ENCODE measurements at places on chromosomes 12 and 14.

- DNase-seq, result peak; percentile 60
Observed at GRCh38 chr12:68001486-68002466, 12.5 kb downstream of the IFNG-AS1 start.

DNA sequence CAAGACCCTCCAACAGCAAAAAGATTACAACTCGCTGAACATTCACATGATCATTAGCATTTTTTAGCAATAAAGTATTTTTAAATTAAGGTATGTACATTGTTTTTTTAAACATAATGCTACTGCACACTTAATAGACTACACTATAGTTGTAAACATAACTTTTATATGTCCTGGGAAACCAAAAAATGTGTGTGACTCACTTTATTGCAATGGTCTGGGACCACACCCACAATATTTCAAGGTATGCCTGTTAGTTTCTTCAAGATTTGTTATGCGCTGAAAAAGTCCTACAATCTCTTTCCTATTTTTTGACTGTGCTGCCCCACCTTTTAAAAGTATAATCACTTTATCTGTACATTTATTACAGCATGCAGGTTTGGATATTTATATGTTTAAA, 30.4 kb upstream of the PCNX4 start:
- DNase-seq, result peak; percentile 99

GRCh38 chr14:97164021-97164420, 366.8 kb downstream of the VRK1 start:
- peak; percentile 50 for DNase-seq

GRCh38 chr12:69501154-69501895, 31.1 kb downstream of the FRS2 start:
- peak; percentile 37 for DNase-seq

GRCh38 chr12:1781772-1782171, 38.6 kb upstream of the LRTM2 start:
- no peak for DNase-seq

- peak; percentile 42 for DNase-seq
Observed at GRCh38 chr12:116687888-116688287, 50.0 kb downstream of the SPRING1 start.

- DNase-seq, result no peak
Observed at GRCh38 chr12:57628280-57629191, 4.5 kb downstream of the B4GALNT1 start.

DNA sequence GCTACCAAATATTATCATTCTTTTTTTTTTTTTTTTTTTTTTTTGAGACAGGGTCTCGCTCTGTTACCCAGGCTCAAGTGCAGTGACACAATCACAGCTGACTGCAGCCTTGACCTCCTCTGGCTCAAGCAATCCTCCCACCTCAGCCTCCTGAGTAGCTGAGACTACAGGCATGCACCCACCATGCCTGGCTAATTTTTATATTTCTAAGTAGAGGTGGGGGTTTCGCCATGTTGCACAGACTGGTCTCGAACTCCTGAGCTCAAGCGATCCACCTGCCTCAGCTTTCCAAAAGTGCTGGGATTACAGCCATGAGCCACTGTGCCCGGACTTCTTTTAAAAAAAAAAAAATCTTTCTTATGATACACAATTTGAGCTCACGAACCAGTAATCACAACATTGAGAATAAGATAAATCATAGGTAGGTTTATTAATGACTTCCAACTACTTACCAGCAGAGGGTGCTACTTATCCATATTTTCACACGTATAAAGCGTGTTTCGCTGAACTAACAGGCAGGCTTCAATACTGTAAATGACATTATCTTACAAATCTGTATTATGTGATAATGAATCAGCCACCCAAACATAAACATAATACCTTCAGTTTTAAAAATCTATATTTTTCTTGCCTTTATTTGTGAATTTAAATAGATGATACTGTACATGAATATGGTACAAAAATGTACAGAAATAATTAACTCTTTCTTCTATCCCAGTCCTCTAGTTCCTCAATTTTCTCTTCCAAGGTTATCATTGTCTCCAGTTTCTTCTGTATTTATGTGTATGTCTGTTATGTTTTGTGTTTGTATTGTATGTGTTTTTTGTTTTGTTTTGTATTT, 42.5 kb upstream of the BCAT1 start:
- DNase-seq, result peak; percentile 65

- no peak for DNase-seq
Observed at GRCh38 chr14:23158779-23159178, 24.7 kb downstream of the SLC7A8 start.

DNA sequence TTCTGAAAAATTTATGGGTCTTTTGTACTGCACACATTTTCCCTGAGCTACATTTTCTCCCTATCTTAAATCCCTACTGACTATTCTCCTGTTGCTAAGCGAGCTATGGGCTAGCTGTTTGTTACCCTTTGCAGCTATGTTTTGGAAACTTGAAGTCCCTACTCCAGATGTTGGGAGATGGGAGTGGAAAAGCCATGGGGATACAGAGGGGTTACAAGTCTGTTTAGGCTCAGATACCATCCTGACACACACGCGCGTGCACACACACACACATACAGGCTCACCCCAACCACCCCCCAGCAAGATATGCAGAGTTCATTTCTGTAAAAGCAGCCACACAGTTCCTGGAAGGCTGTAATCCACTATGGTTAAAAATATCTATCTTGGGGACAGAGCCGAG, 15.8 kb downstream of the ATP5MC2 start:
- no peak for DNase-seq

DNA sequence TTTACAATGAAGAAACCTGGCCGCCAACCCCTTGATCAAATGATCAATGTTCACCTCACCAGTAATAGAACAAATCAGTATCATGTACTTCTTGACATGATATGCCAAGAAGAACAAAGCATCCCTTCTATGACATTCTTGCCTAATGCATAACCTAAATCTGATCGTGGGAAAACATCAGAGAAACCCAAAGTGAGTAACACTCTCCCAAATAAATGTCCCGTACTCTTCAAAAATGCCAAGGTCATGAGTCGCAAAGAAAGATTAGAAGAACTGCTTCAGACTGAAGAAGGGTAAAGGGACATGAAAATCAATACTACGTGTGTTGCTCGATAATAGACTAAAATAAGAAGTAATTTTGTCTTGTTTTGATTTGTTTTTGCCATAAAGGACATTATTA, 11.4 kb upstream of the SLC25A3 start:
- DNase-seq, result peak; percentile 70

DNA sequence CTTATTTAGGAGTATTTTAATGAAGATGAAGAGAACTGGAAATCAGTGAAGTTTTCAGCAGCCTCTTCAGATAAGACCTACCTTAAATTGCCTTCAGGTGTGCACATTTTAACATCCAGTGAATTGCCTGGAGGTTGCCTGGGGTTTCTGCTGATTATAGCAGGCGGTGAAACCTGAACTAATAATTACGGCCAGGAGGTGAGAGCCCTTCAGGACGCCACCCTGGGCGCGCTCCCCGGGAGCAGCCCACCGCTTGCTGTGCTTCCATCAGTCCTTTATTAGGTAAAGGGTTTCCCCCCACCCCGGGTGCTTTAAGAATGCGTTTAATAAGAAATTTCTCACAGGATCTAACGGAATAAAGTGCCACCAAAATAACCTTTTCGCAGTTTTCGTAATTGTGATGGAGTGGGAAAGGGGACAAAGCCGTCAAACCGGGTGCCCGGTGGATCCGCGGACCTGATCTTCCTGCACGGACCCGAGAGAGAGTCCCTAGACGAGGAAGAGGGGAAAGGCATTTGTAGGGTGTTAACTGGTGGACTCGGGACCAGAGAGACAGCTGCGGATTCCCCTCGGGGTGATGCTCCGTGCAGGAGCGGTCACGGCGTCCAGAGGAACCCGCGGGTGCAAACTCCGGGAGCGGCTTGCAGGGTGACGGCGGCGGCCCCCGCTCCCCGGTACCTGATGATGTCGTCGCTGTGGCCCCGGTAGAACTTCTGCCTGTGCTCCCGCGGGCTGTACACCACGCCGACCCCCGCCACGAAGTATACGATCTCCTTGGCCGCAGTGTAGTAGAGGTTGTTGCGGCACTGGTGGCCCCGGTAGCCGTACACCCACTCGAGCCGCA, 902 bp downstream of the EML5 start:
- DNase-seq, result no peak

GRCh38 chr12:11836282-11837151, 187.0 kb downstream of the ETV6 start:
- DNase-seq, result no peak

DNA sequence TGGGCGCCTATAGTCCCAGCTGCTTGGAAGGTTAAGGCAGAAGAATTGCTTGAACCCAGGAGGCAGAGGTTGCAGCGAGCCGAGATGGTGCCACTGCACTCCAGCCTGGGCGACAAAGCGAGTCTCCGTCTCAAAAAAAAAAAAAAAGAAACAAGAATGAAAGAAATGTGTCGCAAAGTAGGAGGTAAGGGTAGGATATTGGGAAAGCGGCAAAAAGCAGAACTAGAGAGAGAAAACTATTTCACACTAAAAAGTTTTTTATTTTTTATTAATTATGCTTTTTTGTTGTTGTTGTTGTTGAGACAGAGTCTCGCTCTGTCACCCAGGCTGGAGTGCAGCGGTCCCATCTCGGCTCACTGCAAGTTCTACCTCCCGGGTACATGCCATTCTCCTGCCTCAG, 17.7 kb downstream of the SBNO1 start:
- DNase-seq, result no peak

- peak; percentile 44 for DNase-seq
Observed at GRCh38 chr14:23569443-23570151, 2.0 kb upstream of the AP1G2 start.

DNA sequence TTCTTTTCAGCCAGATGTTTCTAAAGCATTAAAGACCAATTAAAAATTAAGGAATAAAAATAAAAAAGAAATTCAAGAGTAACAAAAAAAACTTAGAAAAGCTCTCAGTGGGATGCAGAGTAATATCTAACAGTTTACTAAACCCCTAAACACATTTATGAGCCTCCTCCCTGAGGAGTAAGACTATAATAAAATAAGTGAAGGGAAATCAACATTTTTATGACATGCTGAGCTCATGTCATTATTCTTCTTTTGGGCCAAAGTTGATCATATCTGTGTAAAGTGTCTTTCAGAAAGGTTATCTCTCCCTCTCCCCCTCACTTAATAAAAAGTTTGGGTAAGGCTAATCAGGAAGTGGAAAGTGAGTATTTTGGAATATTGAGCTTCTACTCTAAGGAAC, 122.1 kb downstream of the MYRFL start:
- DNase-seq, result no peak

DNA sequence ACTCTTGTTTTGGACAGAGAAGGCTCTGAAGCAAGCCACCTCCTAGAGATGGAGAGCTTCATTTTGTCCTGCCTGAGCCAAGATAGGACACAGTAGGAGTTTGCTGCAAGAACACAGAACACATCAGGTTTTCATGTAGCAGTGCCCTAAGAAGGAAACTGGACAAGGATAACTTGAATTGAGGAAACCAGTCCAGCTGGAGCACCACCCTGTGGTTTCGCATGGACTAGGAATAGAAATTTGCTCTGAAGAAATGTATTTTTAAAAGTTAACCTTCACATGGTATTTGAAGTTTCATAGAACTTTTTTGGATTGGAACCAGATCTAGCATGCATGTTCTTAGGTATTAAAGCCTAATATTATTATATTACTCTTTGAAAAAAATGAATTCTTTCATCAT, 68.8 kb downstream of the RERG start:
- DNase-seq, result peak; percentile 3

DNA sequence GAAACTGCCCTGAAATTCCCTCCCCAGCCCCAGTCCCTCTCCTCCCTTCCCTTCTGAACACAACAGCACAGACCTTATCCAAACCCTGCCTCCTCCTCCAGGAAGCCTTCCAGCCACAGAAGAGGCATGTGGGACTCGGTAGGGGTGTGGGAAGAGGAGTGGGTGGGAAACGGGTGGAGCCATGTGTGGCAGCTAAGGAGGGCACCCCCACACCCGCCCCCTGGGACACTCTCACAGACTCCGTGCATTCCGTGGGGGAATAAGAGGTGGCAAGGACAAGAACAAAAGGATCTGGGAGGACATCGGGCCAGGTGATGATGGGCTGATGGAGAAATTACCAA, 24.4 kb downstream of the SLC6A12 start:
- DNase-seq, result no peak

All from PC-3 (cell line).